ENCODE measurements at places on chromosomes 3 and 15.

- DNase-seq: no peak
Measured at GRCh38 chr3:189842681-189843602, 211.8 kb downstream of the TP63 start.

GRCh38 chr15:100115066-100115710, 226.6 kb downstream of the ADAMTS17 start:
- DNase-seq: no peak

DNA sequence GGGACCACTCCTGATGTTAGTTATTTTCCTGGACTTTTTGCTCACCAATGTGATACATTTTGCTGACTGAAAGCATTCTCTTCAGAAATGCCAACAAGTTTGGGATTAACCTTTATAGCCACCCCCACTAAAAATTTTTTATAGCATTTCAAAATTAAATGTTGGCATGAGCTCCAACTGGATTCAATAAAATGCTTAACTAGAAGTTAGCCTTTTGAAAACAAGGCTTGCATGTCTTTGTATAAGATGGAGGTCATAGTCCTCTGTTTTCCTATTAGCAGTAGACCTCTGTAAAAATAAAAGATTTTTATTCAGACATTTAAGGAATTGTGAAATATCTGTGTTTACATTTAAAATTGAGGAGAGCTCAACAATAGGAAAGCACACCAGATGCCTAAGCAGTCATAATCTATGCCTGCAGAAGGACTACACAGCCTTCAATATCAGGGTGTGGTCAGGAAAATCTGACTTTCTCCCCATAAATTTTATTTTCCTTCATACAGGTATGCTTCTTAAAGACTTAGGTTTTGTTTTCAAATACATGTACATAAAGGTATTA, 87.2 kb downstream of the DNAJC13 start:
- DNase-seq: no peak

GRCh38 chr3:130789782-130790322, 43.2 kb upstream of the PIK3R4 start:
- DNase-seq: no peak

DNA sequence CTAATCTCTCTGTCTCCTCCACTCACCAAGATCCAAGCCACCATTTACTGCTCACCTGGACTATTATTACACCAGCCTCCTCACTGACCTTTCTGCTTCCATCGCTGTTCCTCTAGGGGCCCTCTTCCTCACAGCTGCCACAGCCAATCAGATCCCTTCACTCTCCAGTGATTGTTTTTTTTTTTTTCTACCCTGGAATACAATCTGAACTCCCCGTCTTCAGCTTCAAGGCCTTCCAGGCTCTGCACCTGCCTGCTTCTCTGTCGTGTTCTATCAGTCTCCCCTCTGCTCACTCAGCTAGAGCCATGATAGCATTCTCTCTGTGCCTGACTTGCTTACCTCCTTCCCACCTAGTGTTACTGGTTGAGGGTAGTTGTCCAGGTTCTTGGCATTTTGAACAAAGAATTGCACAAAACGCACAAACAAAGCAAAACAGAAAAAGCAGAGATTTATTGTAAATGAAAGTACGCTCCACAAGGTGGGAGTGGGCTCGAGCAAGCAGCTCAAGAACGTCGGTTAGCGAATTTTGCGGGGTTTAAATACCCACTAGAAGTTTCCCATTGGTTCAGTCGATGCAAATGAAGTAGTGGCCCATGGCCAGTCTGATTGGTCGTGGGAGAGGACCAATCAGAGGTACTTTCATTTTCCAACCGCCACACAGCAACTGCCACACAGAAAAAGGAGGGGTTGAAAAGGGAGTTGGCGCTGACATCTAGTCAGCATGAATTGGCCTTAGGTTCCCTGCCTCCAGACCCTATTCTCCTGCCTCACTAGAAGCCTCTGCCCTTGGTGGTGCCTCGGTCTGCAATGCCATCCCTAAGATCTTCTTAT, 188.9 kb downstream of the TLE3 start:
- DNase-seq: no peak

DNA sequence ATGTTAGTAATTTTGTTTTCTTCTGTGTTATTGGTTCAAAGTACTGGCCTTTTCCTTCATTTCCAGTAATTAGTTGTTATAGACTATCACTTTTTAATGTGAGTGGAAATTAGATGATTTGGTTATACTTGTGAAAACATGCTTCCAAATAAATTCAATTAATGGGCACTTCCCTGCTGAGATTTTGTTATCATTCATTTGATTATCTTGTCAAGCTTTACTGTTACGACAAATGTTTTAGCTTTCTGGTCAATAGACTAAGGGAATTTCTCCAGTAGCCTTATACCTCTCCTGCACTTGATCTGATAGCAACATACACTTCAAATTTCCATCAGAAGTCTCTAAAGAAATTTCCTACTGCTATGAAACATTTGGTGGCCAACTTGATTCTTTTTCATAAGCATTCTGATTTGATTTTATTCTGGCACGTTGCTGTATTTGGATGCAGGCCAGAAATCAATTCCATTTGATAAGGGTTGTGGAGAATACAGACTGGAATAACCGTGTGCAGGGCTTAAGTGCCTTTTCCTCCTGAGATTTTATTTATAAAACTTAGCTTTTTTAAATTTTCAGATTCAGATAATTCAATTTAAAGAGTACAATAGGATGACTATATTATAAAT, 573.8 kb upstream of the NAALADL2 start:
- no peak for DNase-seq

DNA sequence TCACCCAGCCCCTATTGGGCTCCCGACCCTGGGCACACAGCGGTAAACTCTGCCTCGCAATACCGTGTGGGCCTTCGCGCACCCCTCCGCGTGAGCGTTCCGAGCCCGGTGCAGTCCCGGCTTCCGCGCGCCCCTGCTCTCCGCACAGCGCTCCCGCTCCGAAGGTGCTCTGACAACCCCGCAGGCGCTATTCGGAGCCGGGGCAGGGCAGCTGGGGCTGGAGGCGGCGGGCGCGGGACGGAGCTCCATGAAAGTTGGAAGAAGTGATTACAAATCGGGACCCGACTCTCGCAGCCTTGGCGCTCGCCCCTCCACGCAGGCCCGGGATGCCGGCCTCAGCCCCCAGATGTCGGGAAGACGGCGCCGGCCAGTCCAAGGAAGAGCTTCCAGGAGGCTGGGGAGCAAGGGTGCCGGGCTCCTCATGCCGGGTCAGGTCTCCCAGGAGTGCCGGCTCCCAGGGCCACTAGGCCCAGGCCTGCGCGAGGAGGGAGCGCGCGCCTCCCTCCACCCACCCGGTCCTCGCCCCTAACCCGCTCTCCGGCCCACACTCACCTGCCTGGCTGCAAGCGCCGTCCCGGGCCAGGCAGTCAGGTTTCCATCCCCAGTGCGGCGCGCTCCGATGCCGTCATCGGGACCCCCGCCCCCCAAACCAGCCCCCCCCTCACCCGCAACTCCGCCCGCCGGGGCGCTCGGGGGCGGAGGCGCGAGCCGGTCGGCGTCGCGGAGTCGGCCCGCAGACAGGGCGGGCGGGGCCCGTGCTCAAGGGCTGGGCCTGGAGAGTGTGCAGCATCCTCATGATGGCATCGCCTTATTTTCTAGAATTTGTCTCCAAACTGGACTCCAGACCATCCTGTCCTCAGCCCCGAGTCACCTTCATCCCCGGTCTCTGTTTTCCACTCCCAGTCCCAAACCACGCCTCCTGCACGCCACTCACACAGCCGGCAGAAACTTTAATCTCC, at the start of gene KIF7:
Gene KIF7, minus strand, starts transcription at position 621 of the 959 bp plus-strand sequence. CDS start 2,537 bp downstream, outside the sequence.
- DNase-seq: no peak

DNA sequence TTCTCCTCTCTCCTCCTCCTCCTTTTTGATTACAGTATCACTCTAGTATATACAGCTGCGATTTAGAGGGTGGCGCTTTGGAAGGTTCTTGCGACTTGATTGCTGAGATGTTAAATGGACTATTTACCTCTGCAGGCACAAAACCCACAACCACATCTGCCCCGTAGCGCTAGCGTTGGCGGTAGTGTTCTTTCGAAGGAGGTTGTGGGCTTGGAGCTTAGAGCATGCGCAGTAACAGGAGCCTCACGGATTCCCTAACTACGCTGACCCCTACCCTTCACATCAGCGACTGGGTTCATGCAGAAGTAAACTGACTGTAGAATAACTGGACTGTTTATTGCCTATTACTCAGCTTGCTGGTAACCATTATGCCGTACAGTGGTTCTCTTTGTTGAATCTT, 58.0 kb downstream of the CGGBP1 start:
- no peak for DNase-seq

DNA sequence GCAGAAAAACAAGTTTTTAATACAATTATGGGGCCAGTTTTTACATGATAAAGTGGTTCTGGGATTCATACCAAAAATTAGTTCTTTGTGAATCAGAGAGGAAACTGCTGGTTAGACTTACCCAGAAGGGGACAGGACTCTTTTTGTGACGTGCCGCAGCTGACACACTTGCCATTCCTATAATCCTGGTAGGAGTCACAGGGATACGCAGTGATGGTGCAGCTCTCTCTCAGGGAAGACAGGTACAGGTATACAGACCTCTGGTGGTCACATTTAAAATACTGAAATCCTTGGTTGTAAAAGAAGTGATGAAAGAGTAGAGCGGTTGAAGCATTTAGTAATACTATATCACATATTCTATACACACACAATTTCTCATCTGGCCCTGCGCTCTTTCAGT, 20.2 kb upstream of the TMEM41A start:
- no peak for DNase-seq

GRCh38 chr3:25854635-25855034, 64.7 kb downstream of the OXSM start:
- no peak for DNase-seq

- no peak for DNase-seq
Measured at GRCh38 chr3:61562042-61562720, 810 bp downstream of the PTPRG start.

GRCh38 chr15:28106294-28107110, 7.4 kb upstream of the OCA2 start:
- DNase-seq: no peak

GRCh38 chr3:146991907-146992306, 386.8 kb upstream of the PLSCR5 start:
- DNase-seq: no peak

- DNase-seq: no peak
Measured at GRCh38 chr3:195256639-195257453, 14.1 kb downstream of the XXYLT1 start.

DNA sequence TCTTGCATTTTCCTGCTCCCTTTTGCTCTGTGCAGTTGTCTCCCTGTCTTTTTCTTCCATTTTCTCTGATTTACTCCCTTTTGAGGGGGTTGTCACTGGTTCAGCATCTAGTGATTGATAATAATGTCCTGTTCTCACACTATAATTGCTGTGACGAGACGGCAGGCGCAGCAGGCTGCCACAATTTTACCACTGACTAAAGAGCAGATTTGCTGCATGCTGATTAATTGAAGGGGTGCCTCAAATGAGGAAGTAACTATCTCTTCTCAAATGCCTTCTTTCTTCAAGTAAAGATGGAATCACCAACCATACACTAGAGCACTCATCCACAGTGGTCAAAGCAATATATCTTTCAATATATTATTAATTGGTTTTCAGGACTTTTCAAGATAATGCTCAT, 219.3 kb downstream of the CBLB start:
- no peak for DNase-seq

GRCh38 chr15:31296646-31297574, 29.7 kb upstream of the KLF13 start:
- DNase-seq: no peak

All from activated CD8-positive, alpha-beta memory T cell treated with anti-CD3 and anti-CD28 coated beads for 1 hour (primary cell).